Stimulated activated CD8-positive, alpha-beta memory T cell treated with anti-CD3 and anti-CD28 coated beads, Interleukin-4, amount 100 ng/mL, for 1 hour (primary cell): ENCODE measurements at places on chromosomes 5 and 9.

DNA sequence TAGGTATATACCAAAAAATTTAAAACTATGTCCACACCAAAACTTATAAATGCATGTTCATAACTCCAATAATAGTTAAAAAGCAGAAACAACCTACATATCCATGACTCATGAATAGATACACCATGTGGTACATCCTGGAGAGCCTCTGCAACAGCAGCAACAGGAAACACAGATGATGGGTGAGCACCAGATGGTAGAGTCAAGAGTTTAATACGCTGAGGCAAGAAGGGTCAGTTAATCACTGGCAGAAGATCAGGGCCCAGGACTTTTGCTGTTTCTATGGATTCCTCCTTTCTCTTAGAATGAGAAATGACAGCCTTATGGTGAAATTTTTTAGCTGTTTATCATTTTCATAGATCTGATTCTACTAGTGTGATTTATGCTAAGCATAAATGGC, 351.8 kb upstream of the ADAMTSL1 start:
- no peak for DNase-seq

DNA sequence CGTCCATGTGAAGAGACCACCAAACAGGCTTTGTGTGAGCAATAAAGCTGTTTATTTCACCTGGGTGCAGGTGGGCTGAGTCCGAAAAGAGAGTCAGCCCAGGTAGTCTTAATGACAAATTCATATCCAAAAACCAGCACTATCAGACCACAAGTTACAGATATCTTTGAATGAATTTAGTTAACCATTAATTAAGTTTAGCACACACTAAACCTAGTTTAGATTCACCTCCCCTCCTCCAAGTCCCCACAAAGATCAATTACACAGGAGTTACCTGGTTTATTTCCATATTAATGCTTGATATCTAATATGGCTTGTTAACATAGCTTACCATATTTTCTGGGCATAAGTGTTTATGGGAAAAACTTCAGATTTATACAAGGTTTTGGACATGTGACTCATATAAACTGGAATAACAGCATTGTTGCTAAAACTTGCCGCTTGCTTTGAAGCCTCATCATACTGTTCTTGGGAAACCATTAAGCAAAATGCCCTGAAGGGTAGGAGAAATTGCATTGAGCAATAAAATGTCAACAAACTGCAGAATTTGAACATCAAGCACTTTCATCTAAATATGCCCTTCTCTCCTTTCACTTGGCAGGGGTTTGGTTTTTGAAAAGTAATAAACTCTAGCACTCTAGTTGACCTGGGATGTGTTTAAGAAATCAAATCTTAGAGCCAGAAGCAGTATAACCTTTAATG, 166.9 kb downstream of the SNCAIP start:
- DNase-seq = no peak

DNA sequence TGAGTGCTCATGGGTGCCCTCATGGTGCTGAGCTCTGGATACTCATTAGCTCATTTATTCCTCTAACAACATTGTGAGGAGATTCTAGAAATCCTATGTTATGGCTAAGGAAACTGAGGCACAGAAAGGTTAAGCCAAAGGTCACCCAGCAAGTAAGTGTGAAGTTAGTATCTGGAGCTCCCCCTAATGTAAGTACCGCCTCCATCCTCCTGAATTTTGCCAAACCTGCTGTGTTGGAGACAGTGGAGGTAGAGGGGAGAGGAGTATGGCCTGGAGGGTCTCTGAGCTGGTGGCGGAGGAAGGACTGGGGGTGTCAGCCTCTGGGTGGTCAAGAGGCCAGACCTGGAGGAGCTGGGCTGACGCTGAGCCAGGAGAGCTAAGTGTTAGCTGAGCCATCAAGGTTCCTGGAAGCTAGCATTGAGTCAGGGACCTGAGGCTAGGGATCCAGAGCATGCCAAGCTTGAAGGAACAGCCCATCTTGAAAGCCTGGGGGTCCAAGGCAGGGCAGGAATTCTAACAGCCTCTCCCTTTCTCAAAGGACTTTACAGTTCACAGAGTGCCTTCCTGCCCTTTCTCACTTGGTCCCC, 114.8 kb downstream of the RGS3 start:
- DNase-seq = no peak

DNA sequence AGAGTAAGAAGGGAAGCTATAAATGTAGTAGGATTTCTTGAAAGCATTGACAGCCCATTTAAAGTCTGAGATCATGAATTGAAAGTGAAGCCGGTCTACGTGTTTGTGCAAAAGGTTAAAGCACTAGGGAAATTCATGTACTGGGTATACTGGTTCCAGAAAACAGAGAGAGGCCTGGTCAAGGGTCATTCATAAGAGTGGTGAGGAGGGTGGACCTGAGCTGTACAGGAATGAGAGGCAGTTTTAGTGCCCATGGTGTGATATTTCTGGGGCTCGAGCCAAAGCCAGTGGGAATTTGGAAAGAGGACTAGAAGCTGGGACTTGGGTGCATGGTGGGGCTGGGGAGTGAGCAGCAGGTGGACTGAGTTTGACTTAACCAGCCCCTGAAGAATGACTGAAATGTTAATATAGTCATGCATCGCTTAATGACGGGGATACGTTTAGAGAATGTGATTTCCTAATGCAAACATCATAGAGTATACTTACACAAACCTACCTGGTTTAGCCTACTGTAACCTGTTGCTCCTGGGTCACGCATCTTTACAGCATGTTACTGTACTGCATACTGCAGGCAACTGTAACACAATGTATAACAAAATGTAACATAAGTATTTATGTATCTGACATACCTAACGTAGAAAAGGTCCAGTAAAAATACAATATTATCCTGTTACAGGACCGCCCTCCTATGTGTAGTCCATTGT, 173.0 kb downstream of the MAST4 start:
- no peak for DNase-seq

DNA sequence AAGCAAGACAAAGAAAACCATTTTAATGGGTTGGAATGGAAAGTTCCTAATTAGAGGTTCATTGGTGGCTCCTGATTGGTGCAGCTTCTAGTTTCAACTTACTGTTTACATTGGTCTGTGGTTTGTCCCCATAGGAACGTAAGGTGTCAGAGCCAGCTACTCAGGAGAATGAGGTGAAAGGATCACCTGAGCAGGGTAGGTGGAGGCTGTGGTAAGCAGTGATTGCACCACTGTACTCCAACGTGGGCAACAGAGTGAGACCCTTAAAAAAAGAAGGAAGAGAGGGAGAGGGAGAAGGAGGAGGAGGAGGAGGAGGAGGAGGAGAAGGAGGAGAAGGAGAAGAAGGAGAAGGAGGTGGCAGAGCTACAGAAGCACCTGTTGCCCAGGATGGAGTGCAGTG, 30.4 kb downstream of the KCNIP1 start:
- no peak for DNase-seq

- DNase-seq = no peak
Measured at GRCh38 chr5:134430001-134430569, 18.4 kb upstream of the CDKN2AIPNL start.

- no peak for DNase-seq
Measured at GRCh38 chr9:125971050-125971449, 223.9 kb downstream of the PBX3 start.

- DNase-seq = no peak
Measured at GRCh38 chr9:14089051-14089803, 224.7 kb downstream of the NFIB start.
